Tongue (tissue), 3 donors: ENCODE measurements at places on chromosomes 5 and 9. TPM values are rescaled to one million over a fixed set of nuclear protein-coding genes. Genes with fewer than 3 reads are reported as not detected.

The SPATA31D4 gene
- not detected for total RNA-seq

The WNK2 gene
- 31.2 TPM for total RNA-seq

The C7 gene
- total RNA-seq, result 2.2 TPM

The PFN3 gene
- not detected for total RNA-seq

The STPG3 gene
- not detected for total RNA-seq

The MEIKIN gene
- 3.9 TPM for total RNA-seq

The FOXD4 gene
- not detected for total RNA-seq

The CSNK1A1 gene
- total RNA-seq, result 340 TPM

The C5 gene
- total RNA-seq, result 9.2 TPM

The PTGR1 gene
- 81.2 TPM for total RNA-seq

The ENTPD8 gene
- total RNA-seq, result 0.31 TPM

The ANKRD31 gene
- total RNA-seq, result 0.51 TPM

The CDO1 gene
- 16.8 TPM for total RNA-seq

The PCSK1 gene
- not detected for total RNA-seq

The AK3 gene
- total RNA-seq, result 75.4 TPM

The TMEM252 gene
- not detected for total RNA-seq

The SV2C gene
- 0.31 TPM for total RNA-seq

The ZFP62 gene
- total RNA-seq, result 38.4 TPM

The RIC1 gene
- total RNA-seq, result 38.9 TPM

The WDR38 gene
- total RNA-seq, result not detected

The SHLD3 gene
- total RNA-seq, result 5.7 TPM

The ADAMTS19 gene
- total RNA-seq, result 49.9 TPM

The KIF20A gene
- total RNA-seq, result 24.8 TPM

The UGCG gene
- total RNA-seq, result 44.6 TPM

The SLC45A2 gene
- total RNA-seq, result not detected

The PCDHGA6 gene
- 4.8 TPM for total RNA-seq

The DNM1 gene
- 31.9 TPM for total RNA-seq

The RAB3C gene
- total RNA-seq, result 0.21 TPM

The SPATA24 gene
- 10.2 TPM for total RNA-seq

The TAL2 gene
- total RNA-seq, result 8.6 TPM

The ACSL6 gene
- total RNA-seq, result 2.5 TPM

The IFNA13 gene
- total RNA-seq, result not detected

The ANKRD34B gene
- total RNA-seq, result not detected

The PCDHGC4 gene
- 7.9 TPM for total RNA-seq

The IFNA2 gene
- total RNA-seq, result not detected

The B4GALT1 gene
- total RNA-seq, result 30.1 TPM

The TLX3 gene
- total RNA-seq, result not detected

The ADAMTS12 gene
- 28.7 TPM for total RNA-seq

The KCNV2 gene
- not detected for total RNA-seq
